ENCODE measurements at places on chromosomes 4 and X.

GRCh38 chrX:49932791-49933190, 10.4 kb downstream of the CLCN5 start:
- no peak for DNase-seq

- DNase-seq, result no peak
Measured at GRCh38 chrX:109844986-109845385, 111.9 kb upstream of the ACSL4 start.

DNA sequence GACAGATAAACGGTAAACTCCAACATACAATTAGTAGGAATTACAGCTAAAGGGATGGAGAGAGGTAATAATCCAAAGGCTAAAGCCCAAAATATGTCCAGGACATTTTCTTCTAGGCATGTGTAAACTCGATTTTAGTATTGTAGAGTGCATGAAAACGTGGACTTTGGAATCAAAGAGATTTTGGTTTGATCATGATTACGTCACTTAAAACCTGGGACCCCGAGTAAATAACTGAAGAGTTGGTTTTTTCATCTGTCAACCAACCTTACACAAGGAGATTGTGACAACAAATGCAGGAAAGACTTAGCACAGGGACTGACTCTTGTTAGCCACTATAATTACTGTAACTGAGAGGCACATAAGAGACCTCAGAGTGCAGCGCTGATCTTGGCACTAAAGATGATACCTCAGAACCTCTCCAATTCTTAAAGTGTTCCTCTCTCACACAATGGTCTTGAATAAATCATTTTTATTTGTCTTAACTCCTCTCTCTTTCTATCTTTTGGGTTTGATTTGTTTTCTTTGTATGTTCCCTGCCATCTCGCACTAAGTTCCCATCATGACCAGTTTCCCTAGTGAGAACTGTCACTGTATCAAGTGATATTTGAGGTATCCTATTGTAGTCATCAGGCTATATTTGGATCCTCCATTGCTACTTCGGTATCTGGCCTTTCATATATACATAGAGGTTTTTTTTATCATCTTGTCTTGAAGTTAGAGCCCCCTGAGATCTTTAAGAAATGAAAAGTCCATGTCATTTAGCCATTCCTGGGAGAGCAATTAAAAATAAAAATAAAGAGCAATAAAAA, 32.2 kb upstream of the MSL3 start:
- no peak for DNase-seq

GRCh38 chr4:41572516-41572915, 34.6 kb downstream of the LIMCH1 start:
- no peak for DNase-seq

DNA sequence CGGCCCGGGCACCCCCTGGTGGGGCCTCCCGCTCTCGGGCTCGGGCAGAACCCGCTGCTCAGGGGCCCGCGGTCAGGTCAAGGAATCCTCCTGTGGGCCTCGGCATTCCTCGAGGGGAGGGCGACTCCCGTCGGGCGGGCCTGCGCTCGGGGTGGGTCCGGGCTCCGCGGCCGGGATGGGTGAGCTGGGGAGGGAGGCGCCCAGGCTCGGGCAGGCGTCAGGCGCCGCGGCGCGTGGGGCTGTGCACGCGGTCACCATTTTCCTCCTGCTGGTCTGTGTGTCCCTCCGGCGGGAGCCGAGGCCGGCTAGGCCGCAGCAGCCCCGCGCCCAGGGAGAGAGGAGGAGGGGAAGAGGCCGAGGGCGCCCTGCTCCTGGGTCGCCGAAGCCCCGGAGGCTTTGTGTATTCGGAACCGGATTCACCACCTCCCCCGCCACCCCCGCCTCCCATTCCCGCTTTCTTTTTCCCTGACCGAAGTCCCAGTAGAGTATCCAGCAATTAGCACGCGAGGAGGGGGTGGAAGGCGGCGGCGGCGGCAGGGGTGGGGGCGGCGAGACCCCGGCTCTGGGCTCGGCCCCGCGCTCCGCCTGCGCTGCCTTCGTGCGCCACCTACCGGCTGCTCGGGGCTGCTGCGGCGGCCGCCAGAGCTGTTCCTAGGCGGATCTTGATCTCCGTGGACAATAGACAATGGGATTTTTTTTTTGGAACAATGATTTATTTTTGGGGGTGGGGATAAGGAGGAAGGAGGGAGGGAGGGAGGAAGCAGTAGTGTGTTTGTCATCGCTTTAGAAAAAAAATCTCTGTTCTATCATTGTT, 99.0 kb upstream of the MAML3 start:
- no peak for DNase-seq

DNA sequence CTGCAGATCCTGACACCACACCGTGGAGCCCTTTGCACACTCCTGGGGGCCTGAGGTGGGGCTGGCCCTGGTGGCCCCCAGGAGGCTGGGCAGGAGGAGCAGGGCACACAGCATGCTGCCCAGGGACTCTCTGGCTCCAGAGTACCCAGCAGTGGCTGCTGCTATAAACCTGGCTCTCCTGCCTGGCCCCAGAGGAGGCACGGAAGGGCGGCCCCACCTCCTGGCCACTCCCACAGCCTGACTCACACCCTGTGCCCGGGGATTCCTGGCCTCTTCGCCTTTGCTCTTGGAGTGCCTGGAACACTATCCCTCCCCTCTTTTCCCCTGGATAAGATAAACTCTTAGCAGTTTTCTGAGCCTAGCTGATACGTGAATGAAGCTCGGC, at the start of gene PSAPL1:
Gene PSAPL1 (minus strand): TSS at position 165 of the 385 bp plus-strand sequence. CDS start 51 bp downstream, at position 114.
- peak; percentile 17 for DNase-seq

GRCh38 chr4:132587626-132588025, 561.5 kb upstream of the PCDH10 start:
- no peak for DNase-seq

DNA sequence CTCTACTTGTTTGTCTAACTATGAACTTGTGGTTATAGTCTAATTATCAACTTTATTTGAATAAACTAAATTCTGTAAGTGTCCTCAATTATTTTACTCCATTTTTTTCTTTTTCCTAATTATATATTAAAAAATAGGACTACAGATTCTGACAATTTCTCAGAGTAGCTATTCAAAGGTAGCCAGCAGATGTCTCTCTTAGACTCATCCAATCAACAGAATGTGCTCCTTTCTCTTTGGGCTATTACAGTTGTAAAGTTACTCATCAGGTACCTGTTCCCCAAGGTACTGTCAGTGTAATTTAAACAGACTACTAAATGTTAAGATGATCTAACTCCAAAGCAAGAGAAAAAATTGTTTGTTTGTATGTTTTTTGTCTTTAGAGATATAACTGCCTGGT, 248.6 kb downstream of the PCDH18 start:
- no peak for DNase-seq

DNA sequence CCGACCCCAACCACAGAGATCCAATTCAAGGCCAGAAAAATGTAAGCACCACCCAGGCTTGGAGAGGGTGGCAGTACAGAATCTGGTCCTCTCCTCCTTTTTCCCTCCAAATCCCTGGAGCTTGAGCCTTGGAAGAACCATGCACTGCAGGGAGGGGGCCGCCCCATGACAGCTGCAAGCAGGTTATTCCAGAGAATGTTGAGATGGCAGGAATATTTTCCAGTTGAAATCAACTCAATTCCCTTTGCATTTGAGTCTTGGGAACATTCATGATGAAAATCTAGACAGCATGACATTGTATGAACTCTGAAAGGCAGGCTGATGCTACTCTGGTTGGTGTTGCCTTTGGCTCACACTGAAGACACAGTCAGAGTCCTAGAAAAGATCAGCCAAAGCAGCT, 386.6 kb upstream of the FGF16 start:
- DNase-seq, result no peak

DNA sequence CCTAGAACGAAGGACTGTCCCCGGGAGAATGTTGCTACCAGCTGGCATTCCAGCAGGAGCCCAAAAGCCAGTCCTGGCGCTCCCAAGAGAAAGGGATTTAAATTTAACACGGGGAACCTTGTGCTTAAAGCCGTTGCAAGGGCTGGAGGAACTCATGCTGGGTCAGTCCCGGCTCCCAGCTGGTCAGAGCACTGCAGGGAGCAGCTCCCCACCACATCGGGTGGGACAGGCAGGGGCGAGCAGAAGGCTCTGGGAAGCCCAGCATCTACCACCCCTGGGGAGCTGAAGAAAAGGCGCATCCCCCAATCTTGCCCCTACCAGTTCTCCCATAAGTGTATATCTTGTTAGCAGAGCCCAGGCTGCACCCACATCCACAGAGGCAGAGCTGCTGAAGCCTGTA, 15.7 kb downstream of the CFAP99 start:
- DNase-seq, result no peak

DNA sequence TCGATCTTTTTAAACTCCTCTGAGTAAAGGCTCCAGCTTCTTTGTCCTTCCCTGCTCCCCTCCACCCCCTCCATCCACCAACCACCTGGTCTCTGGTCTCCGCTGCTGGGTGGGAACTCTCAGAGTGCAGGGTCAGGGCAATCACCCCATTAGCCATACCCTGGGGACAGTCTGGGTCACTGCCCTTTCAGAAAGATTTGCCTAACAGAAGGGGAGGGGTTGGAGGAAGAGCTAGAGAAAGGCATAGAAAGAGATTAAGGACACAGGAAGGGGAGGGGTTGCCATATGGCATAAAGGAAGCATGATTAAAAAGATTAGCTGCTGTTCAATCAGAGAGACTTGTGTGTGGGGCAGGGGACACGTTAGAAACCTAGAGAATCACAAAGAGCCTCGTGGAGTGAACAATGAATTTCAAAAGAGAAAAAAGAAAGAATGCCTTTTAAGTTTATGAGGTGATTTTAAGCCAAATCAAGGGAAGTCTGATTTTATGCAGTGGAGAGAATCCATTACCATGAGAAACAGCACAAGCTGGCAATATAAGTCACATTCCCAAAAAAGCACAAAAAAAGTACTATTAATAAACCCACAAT, 115.5 kb upstream of the ACSL4 start:
- no peak for DNase-seq

GRCh38 chr4:165489786-165490185, 111.0 kb downstream of the CPE start:
- no peak for DNase-seq

- no peak for DNase-seq
Measured at GRCh38 chrX:117898226-117898625, 218.4 kb downstream of the KLHL13 start.

- no peak for DNase-seq
Measured at GRCh38 chr4:158962393-158962792, 140.5 kb upstream of the RAPGEF2 start.

GRCh38 chr4:174521800-174522182, 497 bp downstream of the HPGD start:
- no peak for DNase-seq

DNA sequence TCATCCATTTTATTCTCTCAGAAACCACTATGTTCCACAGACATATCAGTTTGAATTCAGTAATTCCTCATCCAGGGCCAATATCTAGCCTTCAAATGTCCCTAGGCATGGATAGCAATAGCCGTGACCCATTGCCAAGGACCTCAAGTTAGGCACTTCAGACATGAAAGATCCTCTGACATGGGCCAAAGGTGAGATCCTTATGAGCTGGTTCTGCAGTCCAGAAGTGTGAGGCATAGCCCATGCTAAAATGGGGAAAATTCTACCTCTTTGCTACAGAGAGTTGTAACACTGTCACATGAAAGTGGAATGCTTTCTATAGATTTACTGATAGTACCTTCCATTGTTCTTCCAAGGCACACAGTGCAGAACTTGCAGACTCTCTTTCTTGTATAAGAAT, 349.7 kb upstream of the GALNT7 start:
- DNase-seq, result no peak

GRCh38 chr4:145058256-145058655, 39.7 kb downstream of the ANAPC10 start:
- DNase-seq, result no peak

- no peak for DNase-seq
Measured at GRCh38 chr4:5730993-5731990, 20.3 kb downstream of the EVC start.

DNA sequence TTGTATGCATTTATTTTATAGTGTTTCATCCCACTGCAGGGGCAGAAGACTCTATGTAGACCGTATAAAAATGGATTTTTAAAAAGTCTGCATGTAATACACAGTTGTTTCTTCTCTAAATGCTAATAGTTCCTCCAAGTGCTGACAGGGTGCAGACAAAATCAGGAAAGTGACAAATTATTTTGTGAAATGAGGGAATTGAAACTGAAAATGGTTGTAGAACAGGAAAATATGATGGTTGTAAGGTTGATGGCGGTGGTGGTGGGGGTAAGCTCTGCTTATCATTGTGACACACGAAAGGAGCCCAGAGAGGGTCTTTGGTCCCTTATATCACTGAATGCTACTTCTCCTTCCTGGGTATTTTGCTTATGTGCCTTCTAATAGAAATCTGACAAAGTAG, 4.3 kb downstream of the IL15 start:
- DNase-seq, result no peak

- DNase-seq, result no peak
Measured at GRCh38 chr4:155305619-155306018, 71.1 kb downstream of the MAP9 start.

- DNase-seq, result no peak
Measured at GRCh38 chr4:134727696-134728095, 526.1 kb upstream of the PABPC4L start.

- no peak for DNase-seq
Measured at GRCh38 chrX:28278251-28278650, 297.0 kb upstream of the DCAF8L1 start.

DNA sequence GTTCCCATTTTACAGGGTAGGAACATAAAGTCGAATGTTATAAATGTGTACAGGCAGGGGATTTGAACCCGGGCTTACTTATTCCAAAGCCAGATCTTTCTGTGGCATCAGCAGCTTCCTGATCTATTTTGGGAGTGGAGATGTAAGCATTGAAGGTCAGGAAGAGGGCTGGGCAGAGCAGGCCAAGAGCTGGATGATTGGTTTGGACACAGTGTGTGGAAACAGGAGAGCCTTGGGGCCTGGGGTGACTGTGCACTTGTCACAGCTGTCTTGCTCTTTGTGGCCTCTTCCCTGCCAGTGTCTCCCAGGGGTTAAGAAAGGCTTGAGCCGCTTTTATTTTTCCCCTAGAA, 127.9 kb upstream of the ENPP6 start:
- no peak for DNase-seq

- DNase-seq, result no peak
Measured at GRCh38 chr4:766152-766515, 59.8 kb downstream of the CPLX1 start.

DNA sequence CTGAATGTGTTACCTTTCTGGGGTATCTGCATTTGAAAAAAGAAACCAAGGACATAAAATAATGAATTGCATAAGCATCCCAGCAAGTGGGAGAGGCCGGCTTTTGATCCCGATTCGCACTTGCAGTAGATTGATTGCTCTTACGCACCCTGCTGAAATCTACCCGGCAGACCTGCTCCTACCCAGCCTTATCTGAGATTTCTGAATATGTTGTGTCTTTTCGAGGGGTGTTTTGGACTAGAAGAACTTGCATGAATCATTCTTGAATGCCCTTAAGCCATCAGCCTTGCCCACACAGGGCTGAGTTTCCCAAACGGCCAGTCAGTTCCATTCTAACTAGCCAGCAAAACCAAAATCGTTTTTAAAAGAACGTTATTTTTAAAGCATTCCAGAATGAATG, 174.4 kb upstream of the BCOR start:
- no peak for DNase-seq

DNA sequence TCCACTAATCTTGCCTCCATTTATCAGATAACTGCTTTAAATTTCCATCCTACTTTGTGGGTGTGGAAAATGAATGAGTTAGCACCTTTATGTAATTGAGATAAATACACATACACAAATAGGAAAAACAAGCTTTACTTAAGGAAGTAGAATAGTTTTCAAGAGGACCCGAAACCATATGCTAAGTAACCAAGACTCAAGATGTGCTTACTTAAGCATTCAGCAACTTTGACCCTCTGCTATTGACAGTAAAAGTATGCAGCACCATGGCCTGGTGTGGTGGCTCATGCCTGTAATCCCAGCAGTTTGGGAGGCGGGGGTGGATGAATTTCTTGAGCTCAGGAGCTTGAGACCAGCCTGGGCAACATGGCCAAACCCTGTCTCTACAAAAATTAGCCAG, 29.9 kb downstream of the RNF175 start:
- no peak for DNase-seq
